NCI-H345 (cell line): ENCODE measurements at places on chromosomes 16 and 17.

DNA sequence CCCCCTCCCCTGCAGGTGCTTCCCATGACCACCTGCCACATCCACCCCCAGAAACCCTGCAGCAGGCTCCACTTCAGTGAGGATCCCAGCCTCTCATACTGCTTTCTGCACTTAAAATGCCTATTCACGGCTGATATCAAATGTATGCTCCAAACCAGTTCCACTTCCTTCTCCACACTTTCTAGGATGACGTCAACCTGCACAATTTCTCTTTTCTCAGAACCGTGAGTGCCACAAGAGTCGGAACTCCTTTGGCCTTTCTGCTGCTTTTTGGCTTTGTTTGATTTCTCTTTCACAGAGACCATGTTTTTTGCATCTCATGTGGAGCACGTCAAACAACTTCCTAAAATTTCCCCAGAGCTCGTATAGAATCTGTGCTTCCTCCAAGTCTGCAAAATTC is 378.8 kb upstream of the TNRC6C start:
- peak; percentile 14 for DNase-seq

DNA sequence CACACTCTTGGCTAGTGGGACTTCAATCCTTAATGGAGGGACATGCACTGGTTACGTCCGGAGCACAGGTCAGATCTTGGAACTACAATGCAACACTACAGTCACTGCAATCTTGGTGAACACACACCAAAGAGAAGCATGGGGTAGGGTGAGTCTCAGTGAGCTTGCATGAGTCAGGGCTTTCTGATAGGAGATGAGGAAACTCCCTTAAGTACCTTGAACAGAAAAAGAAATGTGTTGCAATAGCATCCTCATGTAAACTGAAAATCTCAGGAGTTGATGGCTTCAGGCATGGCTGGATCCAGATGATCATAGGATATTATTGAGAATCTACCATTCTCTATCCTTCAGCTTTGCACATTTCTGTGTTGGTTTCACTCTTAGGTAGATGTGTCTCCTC is 54.1 kb downstream of the CES1 start:
- DNase-seq, result no peak

DNA sequence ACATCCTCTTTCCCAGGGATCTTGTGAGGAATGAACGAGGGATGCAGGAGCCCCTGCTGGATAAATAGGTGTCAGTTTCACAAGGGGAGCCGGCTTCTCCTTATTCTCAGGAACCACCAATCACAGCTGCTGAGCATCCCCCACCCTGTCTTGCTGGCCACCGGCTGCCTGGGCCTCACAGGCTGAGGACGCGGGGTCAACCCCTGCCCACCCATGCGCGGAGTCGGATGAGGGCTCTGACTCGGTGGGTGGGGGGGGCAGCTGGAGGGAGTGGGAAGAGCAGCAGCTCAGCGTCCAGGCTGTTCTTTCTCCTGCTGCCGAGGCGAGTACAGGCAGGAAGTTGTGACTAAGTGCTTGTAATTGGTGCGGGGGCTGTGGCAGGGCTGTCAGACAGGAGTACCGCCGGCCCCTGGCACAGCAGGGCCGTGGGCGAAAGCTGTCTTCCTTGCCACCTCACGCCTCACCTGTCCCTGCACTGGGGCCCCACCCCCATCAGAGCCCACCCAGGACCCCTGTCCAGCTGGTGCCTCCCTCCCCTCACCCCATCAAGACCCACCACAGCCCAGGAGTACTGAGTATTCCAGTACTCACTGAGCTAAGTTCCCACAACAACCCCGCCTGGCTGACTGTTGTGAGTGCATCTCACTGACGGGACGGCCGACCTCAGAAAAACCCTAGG is 11.0 kb upstream of the DPEP1 start:
- DNase-seq, result no peak

- no peak for DNase-seq
These were observed 81.3 kb downstream of the COX10 start for GRCh38 chr17:14150619-14151018.

GRCh38 chr16:8622315-8622656 is 788 bp downstream of the METTL22 start:
- no peak for DNase-seq

GRCh38 chr16:84631153-84631466 is 13.2 kb upstream of the COTL1 start:
- no peak for DNase-seq

GRCh38 chr17:48012151-48012520 is 25.5 kb downstream of the COPZ2 start:
- DNase-seq, result peak; percentile 85

- DNase-seq, result no peak
These were observed 104.1 kb downstream of the PLCG2 start for GRCh38 chr16:81883235-81883634.

- DNase-seq, result no peak
These were observed 7.5 kb downstream of the TMEM235 start for GRCh38 chr17:78238823-78239488.

DNA sequence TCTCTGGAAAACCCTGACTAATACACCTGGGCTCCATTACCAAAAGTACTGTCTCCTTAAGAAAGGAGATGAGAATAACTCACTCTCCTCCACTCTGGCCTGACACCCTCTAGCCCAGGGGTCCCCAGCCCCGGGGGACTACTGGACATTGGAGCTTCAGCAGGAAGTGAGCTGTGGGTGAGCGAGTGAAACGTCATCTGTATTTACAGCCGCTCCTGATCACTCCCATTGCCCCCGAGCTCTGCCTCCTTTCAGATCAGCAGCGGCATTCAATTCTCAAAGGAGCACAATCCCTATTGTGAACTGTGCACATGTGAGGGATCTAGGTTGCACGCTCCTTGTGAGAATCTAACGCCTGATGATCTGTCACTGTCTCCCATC is 126.3 kb upstream of the TNRC6C start:
- DNase-seq, result no peak

GRCh38 chr17:8016632-8017424 is 14.4 kb downstream of the GUCY2D start:
- DNase-seq, result peak; percentile 62

- no peak for DNase-seq
These were observed 302.4 kb downstream of the SOX9 start for GRCh38 chr17:72423286-72423589.

- DNase-seq, result no peak
These were observed 159.2 kb downstream of the XYLT1 start for GRCh38 chr16:17311333-17312093.

DNA sequence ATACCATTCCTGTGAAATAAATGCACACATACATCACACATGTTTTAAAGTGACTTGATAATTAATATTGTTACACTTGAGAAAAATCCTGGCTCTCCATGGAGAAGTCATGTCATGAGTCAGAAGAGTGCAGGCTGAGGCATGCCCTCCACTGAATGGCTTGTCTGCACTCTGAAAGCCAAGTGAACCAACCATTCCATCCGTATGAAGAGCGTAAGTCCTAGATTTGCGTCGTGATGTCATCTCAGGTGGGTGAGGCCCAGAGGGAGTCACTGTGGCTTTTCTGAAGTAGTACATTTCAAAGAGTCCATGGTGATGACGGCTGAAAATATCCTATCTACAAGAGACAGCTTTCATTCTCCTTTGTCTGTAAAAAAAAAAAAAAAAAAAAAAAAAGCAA is 83.5 kb upstream of the IRX5 start:
- DNase-seq, result no peak

DNA sequence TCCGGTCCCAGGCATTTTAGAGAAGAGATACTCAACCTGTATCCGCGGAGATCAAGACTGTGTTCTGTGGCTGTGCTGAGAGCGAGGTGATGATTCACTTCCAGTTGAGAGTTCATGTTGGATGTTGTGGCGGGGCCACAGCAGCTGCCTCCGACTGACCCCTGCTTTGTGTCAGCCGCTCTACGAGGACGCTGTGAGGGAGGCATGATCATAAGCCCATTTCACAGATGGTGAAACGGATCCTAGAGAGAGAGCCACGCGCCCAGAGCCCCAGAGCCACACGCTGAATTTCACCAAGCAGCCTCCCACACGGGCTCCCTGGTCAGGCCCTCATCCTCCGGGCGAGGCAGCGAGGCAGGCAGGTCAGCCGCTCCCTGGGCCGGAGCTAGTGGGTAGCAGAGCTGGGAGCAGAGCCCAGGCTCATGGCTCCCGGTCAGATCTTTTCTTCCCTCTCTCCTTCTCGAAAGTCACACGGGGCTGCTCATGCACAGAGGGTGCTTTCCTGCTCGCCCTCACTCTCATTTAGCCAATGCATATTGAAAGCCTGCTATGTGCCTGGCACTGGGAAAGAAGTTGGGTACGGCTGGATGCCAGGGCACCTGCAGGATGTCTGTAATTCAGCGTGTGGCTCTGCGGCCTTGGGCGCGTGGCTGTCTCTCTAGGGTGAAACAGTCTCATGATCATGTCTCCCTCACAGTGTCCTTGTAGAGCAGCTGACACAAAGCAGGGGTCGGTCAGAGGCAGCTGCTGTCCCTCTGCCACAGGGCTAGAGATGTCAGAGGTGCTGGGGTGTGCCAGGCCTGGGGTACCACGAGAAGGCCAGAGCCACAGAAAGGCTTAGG is 155.6 kb upstream of the CHMP6 start:
- DNase-seq, result no peak

DNA sequence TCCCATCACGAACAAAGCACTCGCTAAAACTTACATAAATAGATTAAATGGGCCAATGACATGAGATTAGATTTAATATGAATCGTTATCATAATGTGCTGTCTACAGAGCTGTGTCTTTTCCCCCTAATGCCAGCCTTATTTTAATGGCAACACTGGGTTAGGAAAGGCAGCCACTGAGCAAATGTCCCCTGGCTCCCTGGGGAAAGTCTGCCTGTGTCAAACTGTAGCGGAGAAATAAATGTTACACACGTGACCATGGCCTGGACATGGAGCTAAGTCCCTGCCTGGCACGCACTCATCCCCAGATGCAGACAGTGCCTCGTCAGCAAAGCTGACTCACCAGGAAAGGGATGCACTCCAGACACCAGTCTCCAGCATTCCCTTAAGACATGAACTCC is 61.3 kb upstream of the SDK2 start:
- peak; percentile 66 for DNase-seq

DNA sequence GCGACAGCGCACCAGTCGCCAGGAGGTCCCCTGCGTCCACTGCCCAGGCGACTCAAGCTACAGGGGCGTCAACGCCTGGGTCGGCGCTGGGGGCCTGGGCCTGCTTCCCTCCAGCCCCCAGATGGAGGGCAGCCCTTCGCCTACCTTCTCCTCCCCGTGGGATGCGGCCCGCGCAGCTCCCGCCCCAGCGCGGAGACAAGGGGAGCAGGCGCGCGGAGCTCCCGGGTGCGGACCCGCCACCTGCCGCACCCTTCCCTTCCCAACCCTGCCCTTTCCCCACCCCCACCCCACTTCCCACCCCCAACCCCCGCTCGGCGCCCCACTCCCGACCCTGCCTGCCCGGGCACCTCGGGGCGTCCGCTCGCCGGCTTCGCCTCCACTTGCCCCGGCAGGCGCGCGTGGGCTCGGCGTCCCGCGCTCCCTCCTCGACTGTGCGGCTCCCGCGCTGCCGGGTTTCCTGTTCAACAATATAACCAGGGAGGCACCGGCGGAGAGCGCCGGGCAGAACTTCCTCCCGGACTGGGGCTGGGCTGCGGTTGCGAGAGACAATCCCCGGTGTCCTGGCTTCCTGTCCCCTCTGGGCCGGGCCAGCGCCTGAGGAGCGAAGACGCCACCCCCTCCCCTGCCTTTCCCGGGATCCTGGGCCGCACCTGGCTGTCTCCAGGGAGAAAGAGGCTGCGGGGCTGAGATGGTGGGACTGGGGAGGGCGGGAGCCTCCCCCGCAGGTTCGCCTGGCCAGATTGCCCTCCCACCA is at the start of gene ARHGAP27:
TSS of gene ARHGAP27 (minus strand) at position 466 of the 754 bp plus-strand sequence. CDS start 2,591 bp downstream, outside the sequence.
- no peak for DNase-seq

DNA sequence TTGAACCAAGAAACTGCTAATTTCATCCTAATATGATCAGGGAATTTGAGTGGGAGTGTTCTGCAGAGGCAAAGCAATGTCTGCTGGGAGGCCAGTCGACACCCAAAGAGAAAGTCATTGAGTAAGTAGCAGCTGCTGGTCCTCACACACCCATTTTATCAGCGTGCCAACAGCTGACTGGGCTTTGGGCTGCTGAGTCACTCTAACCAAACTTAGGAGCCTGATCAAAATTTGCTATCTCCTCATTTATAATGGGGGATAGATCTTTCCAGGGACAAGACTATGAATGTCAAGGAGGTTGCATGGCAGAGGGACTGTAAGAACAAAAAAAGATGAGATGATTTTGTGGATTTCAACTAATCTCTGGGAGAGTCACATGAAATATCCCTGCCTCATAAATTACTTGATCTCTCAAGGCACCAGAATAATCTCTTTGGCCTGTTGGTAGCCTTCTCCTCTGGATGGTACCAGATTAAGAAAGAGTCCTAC is 32.9 kb downstream of the CPSF4L start:
- DNase-seq, result peak; percentile 29

DNA sequence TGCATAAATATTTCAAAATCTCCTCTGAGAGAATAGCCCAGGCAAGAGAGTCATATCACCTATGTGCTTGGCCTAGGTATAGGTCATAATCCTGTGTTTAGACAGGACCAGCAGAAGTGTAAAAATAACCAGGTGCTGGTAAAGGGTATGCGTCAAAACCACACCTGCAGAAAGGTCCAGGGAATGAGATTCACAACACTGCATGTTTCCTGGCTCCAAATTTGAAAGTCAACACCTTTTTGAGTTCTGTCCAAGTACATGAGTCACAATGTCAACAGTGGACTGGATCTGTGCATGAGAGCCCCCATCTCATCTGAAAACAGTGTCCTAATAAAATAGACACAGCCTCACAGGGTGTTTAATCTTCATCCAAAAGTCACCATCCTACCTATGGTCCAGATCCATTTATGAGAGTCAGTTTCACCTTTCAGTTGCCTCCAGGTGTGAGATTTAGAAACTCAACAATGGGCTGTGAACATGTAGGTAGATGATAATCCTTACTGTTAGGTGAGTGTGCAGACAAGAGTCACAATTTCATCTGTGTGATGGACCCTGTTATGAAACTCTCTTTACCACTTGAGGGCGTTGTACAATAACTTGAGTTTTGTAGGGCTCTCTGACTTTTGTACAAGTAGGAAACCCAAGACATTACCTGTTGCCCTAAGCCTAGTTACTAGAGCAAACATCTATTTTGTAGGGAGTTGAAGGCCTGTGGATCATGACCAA is 2100.7 kb downstream of the TP53TG3F start:
- no peak for DNase-seq

GRCh38 chr16:21075252-21075651 is 75.4 kb downstream of the DNAH3 start:
- no peak for DNase-seq

- DNase-seq, result no peak
These were observed 82.9 kb upstream of the CHMP6 start for GRCh38 chr17:80908776-80909175.
